Fibroblast of mammary gland (primary cell): ENCODE measurements at places on chromosomes 6 and 20.

- no peak for DNase-seq
These were observed 156.8 kb upstream of the SALL4 start for GRCh38 chr20:51959066-51959542.

DNA sequence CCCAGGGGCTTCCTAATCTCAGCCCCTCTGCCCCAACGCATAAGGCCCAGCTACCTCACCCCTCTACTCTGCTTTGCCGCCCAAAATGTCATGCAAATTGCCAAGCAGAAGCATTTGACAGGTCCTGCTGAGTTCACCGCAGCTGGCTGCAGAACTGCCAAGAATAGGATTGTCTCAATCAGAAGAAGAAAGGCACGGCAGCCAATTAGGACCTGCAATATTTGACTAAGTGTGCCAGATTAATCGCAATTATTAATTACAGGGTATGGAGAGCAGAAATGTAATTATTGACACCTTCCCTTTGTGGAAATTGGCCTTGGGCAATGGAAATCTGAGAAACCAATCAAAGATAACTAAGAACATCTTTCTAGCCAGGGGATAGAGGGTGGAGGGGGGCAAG is 318.6 kb downstream of the LRFN2 start:
- no peak for DNase-seq

DNA sequence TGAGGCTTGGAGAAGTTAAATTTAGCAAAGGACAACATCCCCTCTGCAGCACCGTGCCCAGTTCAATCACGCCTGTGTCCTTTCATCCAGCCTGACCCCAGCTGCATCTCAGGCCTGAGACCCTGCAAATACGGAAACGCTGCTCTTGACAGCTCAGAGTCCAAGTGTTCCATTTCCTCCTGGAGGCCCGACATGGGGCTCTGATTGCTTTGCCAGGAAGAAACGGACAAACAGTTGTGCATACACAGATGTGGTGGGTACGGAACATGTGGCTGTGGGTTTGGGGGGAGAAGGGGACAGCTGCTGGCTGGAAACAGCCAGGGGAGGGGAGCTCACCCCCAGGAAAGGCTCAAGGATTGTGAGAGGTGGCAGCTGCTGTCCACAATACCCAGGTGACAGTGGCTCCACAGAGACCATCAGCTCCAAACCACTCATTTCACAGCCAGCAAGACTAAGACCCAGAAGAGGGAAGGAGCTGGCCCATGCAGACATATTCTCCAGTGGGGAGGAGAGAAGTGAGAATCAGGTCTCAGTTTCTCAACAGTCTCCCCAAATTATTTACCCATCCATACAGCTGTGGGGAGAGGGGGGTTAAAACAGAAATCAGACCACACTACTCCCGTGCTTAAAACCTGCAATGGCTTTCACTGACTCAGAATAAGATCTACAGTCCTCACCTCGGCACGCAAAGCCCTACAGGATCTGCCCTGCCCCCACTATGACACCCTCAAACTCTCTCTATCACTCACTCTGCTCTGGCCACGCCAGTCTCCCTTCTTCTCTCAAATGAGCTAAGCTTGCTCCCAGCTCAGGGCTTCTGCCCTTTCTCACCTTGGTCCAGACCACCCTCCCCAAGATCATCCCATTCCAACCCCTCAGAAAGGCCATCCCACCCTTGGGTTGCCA is 89.1 kb downstream of the PREX1 start:
- DNase-seq, result no peak

GRCh38 chr6:42268835-42269204 is 51.2 kb upstream of the MRPS10 start:
- no peak for DNase-seq

DNA sequence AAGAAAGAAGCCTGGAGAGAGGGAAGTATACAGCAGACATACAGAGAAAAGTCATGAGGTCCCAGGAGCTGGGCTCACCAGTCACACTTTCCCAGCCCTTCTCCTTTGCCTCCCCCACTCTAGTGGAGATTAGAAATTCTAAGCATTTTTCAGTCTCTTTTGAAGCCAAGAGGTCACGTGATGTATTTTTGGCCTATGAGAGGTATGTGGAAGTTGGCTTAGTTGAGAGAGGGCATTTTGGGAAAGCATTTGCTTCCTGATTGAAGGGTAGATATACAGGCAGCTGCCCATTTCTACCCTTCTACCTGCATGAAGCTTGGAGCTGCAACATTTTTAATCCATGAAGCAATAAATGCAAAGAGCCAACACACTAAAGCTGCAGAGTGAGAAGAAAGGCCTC is 106.0 kb upstream of the TNFAIP3 start:
- no peak for DNase-seq

DNA sequence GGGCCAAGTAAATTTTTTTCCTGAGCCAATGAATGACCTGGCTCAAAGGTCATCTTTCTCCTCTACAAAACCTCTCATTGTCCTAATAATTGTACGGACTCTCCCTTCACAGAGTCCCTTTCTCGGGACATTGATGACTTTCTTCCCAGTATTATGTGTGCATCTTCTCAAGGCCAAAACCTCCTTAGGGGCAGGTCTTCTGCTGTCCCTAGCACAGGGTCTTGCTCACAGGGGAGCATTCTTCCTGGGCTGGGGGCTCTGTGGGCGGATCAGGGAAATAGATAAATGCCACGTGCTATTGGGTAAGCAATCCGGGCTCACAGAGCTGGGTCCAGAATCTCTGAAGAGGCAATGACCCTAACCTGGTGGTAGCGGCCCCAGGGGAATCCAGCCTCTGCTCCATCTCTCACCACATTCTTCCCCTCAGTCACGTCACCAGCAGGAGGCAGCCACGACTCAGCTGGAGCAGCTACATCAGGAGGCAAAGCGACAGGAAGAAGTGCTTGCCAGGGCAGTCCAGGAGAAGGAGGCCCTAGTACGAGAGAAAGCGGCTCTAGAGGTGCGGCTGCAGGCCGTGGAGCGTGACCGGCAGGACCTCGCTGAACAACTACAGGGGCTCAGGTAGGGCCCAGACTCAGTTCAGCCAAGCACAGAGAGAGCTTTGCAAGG is 23.5 kb downstream of the CEP250 start:
- DNase-seq, result no peak

DNA sequence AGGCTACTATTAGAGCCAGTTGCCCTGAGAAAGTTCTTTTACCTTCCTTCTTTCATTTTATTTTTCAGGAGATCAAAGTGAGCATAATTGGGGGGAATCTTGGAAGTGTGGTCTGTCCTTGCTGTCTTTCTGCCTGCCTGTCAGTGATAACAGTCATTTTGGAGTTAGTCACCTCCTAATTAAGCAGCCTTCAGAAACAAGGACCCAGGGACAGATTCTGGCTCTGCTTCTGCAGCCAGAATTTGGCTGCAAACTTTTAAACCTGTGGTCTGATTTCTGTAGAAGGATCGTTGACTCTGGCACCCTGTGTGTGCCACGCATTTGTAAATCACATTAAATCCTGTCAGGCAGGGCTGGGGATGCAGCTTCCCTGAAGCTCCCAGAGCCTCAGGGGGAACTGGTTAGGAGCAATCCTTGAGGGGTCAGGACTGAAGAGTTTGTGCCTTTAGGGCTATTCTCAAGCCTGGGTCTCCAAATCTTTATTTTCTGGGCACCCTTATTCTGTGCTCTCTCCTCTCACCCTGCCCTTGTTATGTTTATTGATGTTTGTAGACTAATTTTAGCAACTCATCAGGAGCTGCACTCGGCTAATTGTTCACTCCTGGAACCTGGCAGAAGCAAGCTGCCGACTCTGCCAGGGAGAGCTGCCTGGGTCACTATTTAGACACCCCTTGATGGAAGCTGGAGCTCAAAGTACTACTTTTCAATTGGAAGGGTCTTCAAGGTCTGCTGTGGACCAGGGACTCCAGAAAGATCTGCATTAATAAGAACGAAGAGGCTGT is 6.8 kb downstream of the NOX3 start:
- DNase-seq, result no peak

- DNase-seq, result no peak
These were observed 445.5 kb downstream of the PREX1 start for GRCh38 chr20:48382304-48382703.
